ENCODE measurements at places on chromosomes 3 and 15.

DNA sequence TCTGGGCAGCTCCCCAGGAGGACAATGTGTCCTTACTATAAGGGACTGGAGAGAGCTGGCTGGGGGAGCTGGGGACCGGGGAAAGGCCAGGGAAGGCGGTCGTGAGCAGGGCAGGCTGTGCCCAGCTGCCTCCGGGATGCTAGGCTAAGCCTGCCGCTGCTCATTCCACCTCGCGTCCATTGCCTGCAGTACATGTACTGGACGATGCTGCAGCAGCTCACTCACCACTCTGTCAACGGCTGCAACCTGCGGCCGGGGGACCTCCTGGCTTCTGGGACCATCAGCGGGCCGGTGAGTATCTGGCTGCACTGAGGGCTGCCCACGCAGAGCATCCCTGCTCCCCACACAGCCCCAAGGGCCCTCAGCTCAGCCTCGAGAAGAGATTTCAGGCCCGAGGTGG, 27.1 kb downstream of the FAH start:
- DNase-seq = no peak

DNA sequence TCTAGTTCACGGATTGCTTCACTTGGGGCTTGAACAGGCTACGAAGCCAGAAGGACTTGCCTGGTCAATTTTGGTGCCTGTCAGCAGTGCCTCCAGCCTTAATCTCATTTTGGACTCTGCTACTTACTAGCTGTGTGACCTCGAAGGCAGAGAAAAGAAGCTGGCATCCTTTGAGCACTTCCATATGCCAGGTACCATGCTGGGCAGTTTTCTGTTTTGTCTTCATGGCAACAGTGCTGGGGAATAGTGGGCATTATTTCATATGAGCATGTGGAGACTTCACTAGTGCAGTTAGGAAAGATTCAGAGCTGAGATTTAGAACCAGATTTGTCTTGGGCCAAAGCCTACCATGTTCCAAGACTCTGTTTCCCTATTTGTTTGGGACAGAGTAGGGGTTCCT, 92.2 kb downstream of the LRTM1 start:
- DNase-seq = no peak

- peak; percentile 73 for DNase-seq
Observed at GRCh38 chr15:65902373-65902772, 33.1 kb downstream of the RAB11A start.

GRCh38 chr3:107025961-107026360, 351.3 kb upstream of the CCDC54 start:
- no peak for DNase-seq

DNA sequence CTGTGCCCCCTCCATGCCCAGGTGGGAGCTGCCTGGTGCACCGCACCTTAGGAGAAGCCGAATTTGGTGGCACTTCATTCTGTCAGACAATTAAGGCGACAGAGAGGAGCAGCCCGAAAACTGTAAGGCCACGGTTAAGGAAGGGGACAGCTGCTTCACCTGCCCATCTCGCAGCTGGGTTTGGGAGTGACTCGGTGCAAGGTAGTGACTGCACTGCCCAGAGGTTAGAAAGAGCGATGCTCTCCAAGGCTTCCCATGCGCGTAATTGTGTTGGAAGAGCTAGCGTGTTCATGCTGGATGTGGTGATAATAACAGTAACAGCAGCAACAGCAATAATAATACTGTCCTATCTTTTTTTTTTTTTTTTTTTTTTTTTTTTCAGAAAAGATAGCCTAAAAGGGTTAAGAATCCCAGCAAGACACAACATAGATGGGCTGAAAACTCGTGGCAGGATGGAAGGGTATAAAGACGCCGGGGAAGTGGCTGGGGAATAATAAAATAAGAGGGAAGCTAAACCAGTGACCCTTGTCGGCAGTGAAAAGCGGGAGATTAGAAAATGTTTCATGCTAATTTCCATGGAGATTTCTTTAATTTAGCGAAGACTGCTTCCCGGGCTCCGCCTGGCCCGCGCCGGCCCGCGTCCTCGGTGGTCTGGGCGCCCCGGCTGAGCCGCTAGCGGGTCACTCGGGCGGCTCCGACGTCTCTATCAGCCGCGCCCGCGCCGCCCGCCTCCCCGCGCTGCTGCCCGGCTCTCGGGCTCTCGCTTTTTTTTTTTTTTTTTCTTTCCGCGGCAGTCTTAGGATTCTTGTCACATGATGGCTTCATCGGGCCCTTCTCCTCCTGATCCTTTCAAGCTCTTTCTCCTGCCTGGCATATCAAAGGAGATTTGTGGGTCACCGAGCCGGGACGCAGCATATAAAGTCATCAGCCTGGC, 617.1 kb downstream of the NR2F2 start:
- no peak for DNase-seq

DNA sequence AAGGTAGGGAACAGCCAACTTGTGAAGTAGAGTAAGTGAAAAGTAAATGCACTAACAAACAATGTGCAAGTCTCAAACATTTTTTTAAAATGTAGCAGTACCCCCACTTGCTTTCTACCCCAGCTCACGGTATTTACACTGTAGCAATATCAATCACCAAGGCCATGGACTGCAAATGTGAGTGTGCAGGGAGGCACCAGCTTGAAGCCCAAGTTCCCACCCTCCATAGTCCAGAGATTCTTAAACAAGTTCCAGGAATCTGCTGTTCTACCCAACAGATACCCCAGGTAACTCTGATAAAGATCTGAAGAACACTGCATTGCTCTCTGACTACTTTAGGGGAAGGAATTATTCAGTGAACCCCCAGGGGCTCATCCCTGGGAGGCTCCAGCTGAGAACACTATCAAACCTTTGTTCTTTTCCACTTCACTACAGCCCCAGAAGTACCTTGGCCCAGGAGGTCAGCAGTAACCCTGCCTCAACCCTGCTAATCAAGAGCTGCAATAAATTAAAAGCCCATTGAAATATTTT, 86.1 kb downstream of the FOXP1 start:
- no peak for DNase-seq

DNA sequence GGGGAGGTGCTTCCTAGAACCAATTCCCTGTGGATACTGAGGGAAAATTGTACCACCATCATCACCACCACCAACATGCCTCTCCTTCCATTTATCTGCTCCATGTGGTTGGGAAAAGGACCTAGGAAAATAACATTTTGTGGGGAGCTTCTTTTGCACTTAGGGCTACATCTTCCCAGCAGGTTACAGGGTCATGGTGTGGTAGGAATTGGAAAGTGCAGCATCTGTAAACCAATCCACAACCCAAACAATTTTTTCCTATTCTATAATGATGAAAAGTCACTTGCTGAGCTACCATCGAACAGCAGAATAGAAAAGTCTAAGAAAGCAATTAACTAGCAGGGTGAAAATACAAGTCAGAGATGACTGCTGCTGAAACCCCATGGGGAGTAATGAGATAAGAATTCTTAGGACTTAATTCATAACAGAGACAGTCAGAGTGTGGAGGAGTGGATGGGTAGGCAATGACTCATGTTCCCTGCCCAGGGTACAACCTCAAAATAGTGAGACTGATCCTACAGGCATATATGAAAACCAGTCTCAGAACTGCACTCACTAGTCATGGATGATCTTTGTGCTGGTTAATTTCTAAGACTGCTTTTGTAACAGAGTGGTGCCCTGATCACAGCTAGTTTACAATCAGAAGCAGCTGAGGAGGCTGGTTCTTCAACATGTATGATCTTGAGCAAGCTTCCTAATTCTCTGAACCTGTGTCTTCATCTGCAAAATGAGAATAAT, 38.1 kb upstream of the LEKR1 start:
- peak; percentile 85 for DNase-seq

DNA sequence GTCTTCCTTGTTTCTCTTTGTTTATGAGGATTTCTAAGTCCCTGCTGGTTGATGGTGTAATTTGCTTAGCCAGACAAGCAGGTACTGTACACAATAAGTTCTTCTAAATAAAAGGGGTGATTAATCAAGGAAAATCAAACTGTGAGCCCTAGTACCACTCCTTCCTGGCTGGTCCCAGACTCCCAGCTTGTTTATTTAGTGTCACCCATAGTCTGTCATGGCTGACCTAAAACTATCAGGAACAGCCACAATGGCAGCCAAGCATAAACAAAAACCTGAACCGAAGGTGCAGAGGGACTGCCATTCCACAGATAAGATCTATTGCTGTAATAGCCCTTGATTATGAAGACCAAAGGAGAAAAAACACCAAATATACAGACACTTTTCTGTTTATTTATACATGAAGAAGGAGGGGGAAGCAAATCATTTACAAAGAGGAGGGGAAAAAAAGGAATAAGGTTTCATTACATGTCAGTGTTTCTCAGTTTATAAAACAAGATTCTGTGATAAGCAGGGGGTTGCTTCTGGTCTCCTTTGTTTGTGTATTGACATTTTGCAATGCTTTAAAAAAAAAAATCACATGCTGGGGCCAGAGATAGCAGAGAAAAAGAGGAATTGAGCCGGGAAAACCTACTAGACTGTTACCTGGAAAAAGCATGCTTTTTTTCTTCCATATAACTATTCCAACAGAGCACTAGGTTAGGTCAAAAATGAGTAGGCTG, 182.4 kb upstream of the DPH6 start:
- peak; percentile 7 for DNase-seq

DNA sequence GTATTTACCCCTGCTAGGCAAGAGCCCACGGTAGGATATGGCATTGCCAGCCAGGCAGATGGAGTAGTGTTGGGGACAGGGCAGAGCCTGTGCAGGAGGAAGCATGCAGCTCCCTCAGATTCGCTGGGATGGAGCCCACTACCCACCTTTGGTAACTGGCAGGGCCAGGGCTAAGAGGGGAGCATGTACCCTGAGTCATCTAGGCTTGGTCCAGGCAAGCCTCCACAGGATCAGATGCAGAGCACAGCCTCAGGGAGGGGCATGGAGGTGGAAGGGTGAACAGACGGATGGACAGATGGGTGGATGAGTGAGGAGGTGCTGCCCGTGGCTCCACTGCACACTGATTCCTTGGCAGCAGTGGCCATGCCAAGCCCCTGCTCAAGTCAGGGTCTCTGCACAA, 33.0 kb downstream of the IL20RB start:
- DNase-seq = no peak

GRCh38 chr3:153438271-153438670, 276.2 kb downstream of the RAP2B start:
- DNase-seq = no peak

DNA sequence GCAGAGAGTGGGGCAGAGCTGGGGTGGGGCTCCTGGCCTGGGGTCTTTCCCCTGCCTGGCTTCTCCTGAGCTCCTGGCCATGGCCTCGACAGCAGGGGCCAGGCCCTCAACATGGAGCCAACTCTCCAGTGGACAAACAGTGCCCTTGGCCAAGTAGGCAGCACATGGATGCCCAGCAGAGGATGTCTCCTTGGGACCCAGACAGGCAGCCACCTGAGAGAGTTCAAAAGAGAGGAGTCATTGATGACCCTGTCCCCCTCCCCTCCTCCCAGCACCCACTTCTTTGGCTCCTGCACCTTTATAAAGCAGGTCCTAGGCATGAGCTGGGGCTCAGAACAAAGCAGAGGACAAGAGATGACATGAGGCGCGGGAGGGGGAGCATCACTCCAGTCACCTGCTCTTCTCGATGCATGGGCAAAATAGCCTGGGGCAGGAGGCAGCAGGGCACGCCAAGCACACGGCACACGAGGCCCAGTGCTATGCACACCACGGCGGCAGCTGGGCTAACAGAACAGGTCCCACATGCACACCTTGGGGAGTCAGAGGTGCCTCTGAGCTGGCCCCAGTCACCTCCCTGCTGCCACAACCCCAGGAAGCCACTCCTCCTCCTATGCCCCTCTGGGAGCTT, 27.4 kb downstream of the SHISA5 start:
- DNase-seq = no peak

GRCh38 chr3:84963137-84963536, 4.3 kb downstream of the CADM2 start:
- no peak for DNase-seq

- DNase-seq = no peak
Observed at GRCh38 chr15:63314409-63314808, 37.0 kb downstream of the APH1B start.

DNA sequence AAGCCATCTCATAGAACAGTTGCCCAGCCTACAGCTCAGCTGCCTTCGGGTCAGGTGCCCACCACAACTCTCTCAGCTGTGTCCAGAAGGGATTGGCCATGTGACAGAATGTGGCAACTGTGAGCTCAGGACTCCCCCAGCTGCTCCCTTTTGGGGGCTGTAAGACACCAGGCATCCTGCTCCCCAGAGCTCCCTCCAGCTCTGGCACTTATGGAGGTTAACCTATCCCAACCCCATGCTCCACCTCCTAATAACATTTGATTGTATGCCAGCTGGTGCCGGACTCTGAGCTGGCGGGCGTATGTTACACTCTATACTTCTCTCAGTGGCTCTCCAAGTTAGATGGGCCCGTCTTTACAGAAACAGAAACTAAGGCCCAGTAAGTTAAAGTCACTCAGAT, 222.8 kb downstream of the FAM43A start:
- no peak for DNase-seq

DNA sequence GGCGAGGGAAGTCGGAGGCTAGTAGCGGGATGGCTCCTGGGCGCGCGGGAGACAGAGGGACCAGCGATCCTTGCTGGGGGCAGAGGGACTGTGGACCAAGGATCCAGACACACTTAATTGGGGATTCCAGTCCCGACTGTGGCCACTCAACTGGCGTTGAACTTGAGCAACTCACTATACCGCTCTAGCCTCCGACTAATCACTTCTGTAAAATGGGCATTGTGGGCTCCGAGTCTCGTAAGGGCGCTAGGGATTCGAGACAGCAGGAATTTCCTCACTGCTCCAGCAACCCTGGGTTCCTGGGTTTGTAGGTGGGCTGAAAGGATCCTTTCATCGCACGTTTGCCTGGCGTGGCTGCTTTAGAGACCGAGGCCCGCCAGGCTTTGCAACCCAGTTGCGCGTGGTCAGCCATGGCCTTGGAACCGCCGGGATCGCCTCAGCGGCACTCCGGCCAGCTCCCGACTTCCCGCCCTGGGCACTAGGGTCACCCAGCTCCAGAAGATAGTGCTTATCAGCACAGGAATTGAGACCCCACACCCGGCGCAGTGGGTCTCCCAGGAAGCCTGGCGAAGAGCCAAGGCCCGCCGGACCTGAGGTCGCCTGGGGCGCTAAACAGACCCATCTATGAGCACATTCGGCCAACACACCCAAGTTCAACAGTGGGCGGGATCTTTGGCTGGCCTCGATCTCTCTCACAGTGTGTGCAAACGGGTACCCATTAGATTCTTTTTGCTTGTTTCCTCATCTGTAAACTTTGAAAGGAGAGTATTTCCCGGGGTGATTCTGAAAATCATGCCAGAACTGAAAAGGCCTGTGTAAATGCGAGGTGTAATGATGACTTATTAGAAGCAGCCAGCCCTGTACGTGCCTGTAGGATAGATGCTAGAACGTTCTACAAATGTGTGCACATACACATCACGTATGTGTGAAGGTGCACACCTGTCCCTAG, 9.9 kb downstream of the FOXL2 start:
- DNase-seq = no peak

GRCh38 chr15:74511583-74511982, 29.4 kb upstream of the ARID3B start:
- no peak for DNase-seq

GRCh38 chr3:57923101-57923500, 85.1 kb upstream of the FLNB start:
- DNase-seq = no peak

DNA sequence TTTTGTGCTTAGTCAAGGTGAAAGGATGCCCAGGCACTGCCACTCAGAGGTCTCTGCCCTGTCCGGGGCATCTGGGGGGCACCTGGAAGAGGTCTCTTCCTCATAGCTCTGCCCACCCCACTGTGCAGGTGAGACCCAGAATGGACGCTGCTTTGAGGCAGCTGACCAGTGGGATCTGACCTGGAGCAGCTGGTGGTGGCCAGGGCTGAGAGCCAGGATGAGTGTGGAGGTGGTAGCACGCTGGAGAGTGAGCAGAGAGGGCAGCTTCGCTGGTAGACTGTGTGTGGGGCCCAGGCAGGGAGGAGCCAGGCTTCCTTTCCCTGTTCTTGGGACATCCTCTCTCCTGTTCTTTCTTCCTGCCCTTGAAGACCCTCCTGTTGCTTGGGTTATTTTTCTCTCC, 32.2 kb upstream of the PLA2G4E start:
- DNase-seq = no peak
